ENCODE measurements at places on chromosomes 2 and 18.

DNA sequence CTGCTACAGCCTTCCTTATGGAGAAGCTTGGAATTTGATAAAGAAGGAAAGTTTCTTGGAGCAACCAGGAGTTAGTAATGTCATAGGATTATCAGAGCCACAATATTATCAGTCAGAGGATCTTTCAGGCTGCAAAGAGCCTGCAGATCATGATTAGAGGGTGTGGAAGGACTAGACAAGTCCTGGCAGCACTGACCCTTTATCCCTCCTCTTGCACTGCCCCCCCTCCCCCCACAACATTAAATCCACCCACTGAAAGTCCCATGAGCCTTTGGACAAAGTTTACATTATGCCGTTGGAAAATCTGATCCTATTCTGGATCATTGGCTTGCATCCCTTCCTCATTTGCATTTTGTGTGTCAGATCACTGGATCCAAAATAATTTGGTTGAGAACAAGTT lies 18.7 kb upstream of the IMPA2 start:
- DNase-seq = no peak

DNA sequence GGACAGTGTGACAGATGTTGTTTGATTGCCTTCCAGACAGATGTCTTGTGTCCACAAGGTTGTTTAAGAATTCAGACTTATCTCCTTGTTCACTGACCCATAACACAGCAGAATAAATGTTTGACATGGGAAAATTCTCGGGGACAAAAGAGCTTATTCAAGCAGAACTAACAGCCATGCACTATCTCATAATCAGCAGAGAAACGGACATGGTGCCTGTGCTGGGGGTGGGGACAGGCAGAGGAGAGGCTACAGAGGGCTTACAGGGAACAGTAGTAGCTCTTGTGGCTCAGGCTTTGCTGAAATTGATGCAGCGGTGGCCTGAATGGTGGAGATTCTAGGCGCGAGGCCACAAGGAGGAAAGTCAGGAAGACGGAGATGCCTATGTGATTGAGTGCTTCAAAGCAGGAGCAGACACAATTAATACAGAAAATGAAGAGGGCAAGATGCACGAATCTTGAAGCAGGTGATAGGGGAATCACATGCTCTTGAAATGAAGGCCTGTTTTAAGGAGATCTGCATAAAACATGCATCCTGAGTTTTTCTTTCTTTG lies 62.0 kb upstream of the CAB39 start:
- DNase-seq = no peak

- no peak for DNase-seq
Measured at GRCh38 chr2:242053921-242054320, 184.4 kb downstream of the RTP5 start.

- no peak for DNase-seq
Measured at GRCh38 chr18:4960578-4960977, 236.5 kb downstream of the AKAIN1 start.

DNA sequence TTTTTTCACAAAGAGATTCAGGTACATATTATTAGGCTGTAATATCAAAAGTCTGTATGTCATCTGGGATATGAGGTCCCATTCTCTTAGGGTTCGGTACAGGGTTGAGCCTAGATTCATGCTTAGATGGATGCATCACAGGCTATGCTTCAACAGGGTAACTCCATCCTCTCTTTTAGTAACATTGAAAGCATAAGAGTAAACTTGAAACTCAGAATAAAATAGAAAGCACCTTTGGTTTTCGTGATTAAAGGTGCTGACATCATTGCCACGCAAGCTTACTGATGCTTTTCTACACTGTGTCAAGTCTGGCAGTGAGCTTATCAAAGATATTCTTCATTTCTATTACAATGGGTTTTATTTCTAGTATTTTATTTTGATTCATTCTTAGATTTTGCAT lies 419.1 kb upstream of the DSEL start:
- no peak for DNase-seq

GRCh38 chr2:232117413-232117812 lies 155.9 kb downstream of the DIS3L2 start:
- no peak for DNase-seq

DNA sequence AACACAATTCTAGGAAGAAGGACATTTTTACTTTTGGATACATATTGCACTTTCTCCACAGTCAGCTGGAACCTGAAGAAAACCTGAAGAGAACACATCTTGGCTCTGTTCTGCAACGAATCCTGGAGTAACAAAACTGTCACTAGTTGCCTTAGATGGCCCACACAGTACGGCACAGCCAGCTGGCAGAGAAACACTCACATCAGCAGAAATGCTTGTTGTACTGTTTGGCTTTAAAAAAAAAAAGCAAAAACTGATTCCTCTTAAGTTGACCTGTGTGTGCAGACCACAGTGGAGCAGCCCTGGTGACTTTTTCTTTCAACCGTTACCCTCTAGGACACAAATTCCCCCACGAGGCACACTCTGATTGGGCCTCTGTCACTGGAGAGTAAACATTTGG lies 152.3 kb upstream of the TWIST2 start:
- DNase-seq = no peak

- no peak for DNase-seq
Measured at GRCh38 chr2:66547118-66547517, 112.2 kb downstream of the MEIS1 start.

GRCh38 chr2:135099802-135100483 lies 47.9 kb downstream of the RAB3GAP1 start:
- DNase-seq = no peak

- DNase-seq = no peak
Measured at GRCh38 chr2:119142824-119143223, 15.7 kb downstream of the C1QL2 start.

- DNase-seq = no peak
Measured at GRCh38 chr2:216286616-216287231, 85.6 kb downstream of the MARCHF4 start.

GRCh38 chr2:47725808-47726207 lies 57.1 kb upstream of the MSH6 start:
- DNase-seq = no peak

GRCh38 chr2:189097934-189098333 lies 81.6 kb downstream of the COL5A2 start:
- DNase-seq = no peak

DNA sequence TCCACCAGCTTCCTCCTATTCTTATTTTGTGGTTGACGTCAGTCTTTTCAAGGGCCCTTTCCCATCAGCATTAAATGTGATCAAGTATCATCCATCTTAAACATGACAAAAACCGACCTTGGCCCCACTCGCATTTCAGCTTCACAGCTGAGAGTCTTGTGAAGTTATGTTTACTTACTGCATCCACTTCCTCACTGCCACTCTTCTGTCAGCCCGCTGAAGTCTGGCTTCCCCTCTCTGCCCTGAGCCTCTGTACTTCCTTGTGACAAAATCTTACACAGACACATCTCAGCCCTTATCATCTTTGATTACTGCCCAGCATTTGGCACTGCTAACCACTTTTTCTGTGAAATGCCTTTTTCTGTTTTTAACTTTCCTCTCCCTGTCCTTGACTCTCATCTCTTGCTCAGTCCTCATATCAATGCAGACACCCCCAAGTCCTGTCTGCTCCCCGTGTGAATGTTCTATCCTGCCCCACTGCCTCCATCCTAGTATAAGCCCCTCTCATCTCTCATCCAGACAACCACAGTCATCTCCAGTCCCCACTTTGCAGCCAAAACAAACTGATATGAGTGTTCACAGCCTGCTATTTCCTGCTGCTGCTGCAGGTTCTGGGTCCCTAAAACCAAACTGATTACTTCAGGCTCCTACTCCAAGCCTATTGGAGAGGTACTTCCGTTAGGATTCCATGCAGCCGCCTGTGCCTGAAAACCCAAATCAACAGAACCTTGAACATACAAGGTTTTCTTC lies 31.4 kb downstream of the FOSL2 start:
- DNase-seq = no peak

- DNase-seq = peak; percentile 54
Measured at GRCh38 chr2:85584354-85584856, at the start of gene VAMP5. Gene VAMP5, plus strand, starts transcription at chr2:85584431. Its CDS starts 60 bp downstream, at chr2:85584491.

GRCh38 chr2:150346806-150347205 lies 140.7 kb downstream of the RND3 start:
- no peak for DNase-seq

All from B cell (primary cell).